ENCODE measurements at places on chromosomes 12 and 14.
A peak's percentile ranks its signal among the peaks of the same experiment; 100 is the strongest.

- DNase-seq: peak; percentile 7
- H3K36me3 ChIP-seq: no peaks in the 10 kb centered on the region
- peaks cover 11% of the 10 kb centered on the region for H3K27me3 ChIP-seq
- peak within 1 kb of the TSS; percentile 57 for H3K4me3 ChIP-seq
- H3K27ac ChIP-seq: no peak within 1 kb of the TSS
- no peaks in the 10 kb centered on the region for H3K4me1 ChIP-seq
Measured at GRCh38 chr14:61812347-61813095, 50.3 kb downstream of the SNAPC1 start.

GRCh38 chr12:25241167-25242020 lies 9.3 kb downstream of the KRAS start:
- no peaks in the 10 kb centered on the region for H3K27me3 ChIP-seq
- H3K36me3 ChIP-seq: no peaks in the 10 kb centered on the region
- H3K27ac ChIP-seq: peak overlapping the region; percentile 7
- DNase-seq: peak; percentile 47
- peaks cover 7% of the 10 kb centered on the region for H3K4me1 ChIP-seq

GRCh38 chr12:101962486-101962885 lies 85.1 kb downstream of the DRAM1 start:
- DNase-seq: peak; percentile 81
- no peaks in the 10 kb centered on the region for H3K36me3 ChIP-seq
- H3K27ac ChIP-seq: no peak overlapping the region
- no peaks in the 10 kb centered on the region for H3K27me3 ChIP-seq

DNA sequence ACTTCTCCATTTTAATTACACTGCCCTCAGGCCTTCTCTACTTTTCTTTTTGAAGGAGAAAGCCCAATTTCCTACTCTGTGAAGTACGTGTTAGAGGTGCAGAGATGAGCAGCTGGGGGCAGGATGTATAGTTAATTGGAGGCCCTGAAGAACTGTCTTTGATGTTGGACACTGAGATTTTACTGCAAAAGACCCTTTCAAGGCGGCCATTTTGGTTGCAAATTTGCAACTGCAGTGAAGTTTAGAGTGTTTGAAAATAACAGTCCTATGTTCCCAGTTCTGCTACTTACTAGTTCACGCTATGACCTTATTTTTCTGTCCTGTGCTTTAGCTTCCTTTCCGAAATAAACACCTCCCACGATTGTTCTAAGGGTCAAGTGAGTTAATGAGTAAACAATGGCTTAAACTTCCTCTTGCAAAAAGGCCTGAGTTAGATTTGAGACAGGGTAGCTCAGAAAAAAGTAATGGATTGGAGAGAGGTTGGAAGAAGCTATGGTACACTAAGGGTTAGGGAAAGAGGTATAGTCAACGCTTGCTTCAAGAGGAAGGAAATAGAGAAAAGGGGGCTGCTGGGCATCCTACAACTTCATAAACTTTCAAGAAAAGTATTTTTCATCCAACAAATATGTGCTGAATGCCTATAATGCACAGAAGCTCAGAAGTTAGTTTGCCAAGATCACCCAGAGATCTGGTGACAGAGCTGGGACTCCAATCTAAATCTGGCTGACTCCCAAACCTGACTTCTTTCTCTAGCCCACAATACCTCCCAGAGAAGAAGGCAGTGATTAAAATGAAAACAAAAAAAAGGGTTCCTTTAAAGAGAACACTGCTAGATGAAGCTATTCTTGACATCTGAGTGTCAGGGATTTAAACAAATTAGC lies 26.4 kb upstream of the DICER1 start:
- peaks cover 2% of the 10 kb centered on the region for H3K27me3 ChIP-seq
- no peak overlapping the region for H3K4me3 ChIP-seq
- H3K27ac ChIP-seq: no peak overlapping the region
- peak; percentile 14 for DNase-seq
- peaks cover 2% of the 10 kb centered on the region for H3K4me1 ChIP-seq
- H3K36me3 ChIP-seq: no peaks in the 10 kb centered on the region

GRCh38 chr14:61608245-61609165 lies 86.8 kb upstream of the HIF1A start:
- H3K4me3 ChIP-seq: no peak overlapping the region
- peak; percentile 60 for DNase-seq
- no peak overlapping the region for H3K27ac ChIP-seq
- H3K36me3 ChIP-seq: no peaks in the 10 kb centered on the region
- no peaks in the 10 kb centered on the region for H3K27me3 ChIP-seq

DNA sequence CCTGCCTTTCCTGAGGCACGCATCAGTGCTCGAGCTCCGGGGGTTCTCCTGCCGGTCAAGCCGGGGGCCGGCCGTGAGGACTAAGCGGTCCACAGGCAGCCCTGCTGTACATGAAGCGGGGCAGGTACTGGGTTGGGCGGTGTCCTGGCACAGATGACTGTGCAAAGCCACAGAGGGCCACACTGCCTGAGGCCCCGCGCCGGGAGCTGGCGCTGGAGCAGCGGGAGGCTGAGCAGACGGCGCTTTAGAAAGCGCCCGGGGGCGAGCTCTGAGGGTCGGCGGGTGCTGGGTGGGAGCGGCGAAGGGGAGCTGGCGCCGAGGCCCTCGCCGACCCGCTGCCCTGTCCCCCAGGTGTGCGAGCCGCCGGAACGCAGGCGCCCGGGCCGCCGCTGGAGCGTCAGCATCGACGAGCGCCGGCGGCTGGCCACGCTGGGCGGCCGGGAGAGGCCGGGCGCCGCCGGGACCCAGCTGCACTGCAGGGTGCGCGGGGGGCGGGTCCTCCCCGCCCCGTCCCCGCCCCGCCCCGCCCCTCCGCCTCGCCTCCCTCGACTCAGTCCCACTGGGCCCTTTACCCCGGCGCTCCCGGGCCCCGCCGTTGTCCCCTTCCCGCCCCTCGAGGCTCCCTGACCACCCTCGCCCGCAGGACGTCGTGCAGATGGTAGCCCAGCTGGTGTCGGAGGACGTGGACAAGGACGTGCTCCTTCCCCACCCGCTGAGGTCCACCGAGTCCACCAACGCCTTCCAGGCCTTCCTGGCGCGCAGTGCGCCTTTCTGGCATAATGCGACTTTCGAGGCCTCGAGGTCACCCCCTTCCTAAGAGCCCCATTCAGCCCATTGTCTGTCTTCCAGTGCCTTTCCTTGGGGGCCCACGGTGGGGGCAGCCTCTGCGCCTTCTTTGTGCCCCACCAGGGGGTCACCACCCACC lies 8.3 kb upstream of the MTA1 start:
- H3K36me3 ChIP-seq: no peaks in the 10 kb centered on the region
- H3K4me1 ChIP-seq: no peaks in the 10 kb centered on the region
- peaks cover 4% of the 10 kb centered on the region for H3K27me3 ChIP-seq
- H3K27ac ChIP-seq: no peak overlapping the region

GRCh38 chr12:44358636-44359035 lies 517.5 kb downstream of the NELL2 start:
- no peak overlapping the region for H3K4me3 ChIP-seq
- no peaks in the 10 kb centered on the region for H3K27me3 ChIP-seq
- H3K4me1 ChIP-seq: no peaks in the 10 kb centered on the region
- no peaks in the 10 kb centered on the region for H3K36me3 ChIP-seq
- H3K27ac ChIP-seq: no peak overlapping the region
- no peak for DNase-seq

DNA sequence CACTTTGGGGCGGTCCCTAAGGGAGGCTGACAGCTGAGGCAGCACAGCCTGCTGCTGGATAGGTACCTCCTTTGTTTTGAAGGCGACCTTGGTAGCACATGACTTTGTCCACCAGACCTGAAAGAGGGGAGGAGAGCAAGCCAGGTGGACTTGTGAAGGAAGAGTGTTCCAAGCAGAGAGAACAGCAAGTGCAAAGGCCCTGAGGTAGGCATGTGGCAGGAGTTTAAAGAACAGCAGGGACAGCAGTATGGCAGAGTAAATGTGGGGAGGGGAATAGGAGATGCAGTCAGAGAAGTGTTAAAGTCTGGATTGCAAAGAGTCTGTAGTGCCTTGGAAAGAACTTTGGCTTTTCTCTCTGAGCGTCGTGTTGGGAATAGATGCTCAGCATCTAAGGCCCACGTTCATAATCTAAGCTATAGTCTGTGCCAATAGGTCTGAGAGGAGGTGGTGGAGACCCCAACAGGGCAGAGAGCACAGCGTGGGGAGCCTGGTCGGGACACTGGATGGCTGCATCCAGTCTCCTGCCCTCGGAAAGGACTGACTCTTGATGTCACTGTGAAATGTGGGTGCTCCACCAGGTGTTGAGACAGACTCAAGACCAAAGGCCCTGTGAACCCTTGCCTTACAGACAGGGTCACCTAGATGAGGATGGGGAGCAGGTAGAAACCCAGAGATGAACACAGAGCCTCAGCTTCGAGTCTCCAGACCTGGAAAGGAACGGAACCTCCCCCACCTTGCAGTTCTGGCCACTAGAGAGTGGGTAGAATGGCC lies 242.1 kb upstream of the PWP1 start:
- no peak overlapping the region for H3K4me3 ChIP-seq
- H3K27me3 ChIP-seq: no peaks in the 10 kb centered on the region
- H3K4me1 ChIP-seq: no peaks in the 10 kb centered on the region
- H3K27ac ChIP-seq: no peak overlapping the region
- H3K36me3 ChIP-seq: no peaks in the 10 kb centered on the region
- DNase-seq: no peak

- no peaks in the 10 kb centered on the region for H3K4me1 ChIP-seq
- no peak for DNase-seq
- H3K27me3 ChIP-seq: no peaks in the 10 kb centered on the region
- no peak overlapping the region for H3K27ac ChIP-seq
- H3K4me3 ChIP-seq: no peak overlapping the region
- H3K36me3 ChIP-seq: no peaks in the 10 kb centered on the region
Measured at GRCh38 chr12:112998987-112999767, 20.9 kb downstream of the OAS2 start.

- no peak overlapping the region for H3K27ac ChIP-seq
- H3K4me1 ChIP-seq: no peaks in the 10 kb centered on the region
- no peak for DNase-seq
- H3K27me3 ChIP-seq: no peaks in the 10 kb centered on the region
- no peak overlapping the region for H3K4me3 ChIP-seq
- no peaks in the 10 kb centered on the region for H3K36me3 ChIP-seq
Measured at GRCh38 chr14:29858299-29858698, 69.3 kb downstream of the PRKD1 start.

DNA sequence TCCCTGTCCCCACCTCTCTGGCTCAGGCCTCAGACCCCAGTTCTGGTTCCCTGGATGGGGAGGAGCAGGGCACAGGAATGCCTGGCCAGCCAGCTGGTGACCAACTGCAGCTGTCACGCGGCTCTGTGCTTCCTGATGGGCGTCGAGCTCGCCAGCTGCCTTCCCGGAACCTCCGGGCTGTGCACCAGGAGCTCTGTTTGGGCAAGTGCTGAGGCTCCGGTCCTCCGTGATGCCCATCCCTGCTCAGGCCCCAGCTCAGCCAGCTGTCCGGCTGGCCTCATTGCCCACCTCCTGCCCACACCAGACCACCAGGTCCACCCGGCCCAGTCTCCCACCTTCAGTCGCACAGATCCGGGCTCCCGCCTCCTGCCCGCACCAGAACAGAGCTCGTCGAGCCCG lies 4.8 kb downstream of the IFFO1 start:
- peak overlapping the region; percentile 97 for H3K27ac ChIP-seq
- H3K36me3 ChIP-seq: peaks cover 13% of the 10 kb centered on the region
- H3K4me3 ChIP-seq: no peak overlapping the region
- no peak for DNase-seq

Data from fibroblast of lung (primary cell).